ENCODE measurements at places on chromosomes 2 and 18.

DNA sequence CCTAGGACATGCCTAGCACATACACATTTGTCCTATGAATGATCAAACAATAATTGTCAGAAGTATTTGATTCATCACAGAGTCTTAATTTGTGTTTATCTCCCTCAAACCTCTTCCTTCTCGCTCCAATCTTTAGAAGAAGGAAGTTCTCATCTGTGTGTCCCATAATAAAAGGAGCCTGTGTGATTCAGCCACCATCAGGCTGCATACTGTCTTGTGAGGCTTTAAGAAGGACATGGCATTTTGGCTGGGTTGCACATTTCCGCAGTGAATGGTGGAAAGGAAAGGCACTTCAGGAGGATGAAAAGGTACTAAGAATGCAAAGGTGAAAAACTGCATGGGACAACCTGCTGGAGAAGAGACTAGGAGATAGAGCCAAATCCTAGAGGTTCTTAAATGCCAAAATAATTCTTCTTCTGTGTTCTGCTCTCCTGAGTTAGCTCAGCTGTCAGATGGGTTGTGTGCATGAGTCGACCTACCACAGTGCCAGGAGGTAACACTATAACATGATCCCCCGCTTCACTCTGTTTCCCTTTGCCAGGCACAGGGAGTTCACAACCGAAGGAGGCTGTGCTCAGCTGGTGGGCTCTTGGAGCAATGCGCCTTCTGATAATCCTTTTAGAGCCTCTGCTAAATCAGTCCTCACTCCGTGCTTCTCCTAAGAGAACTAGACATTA lies 120.1 kb downstream of the IRS1 start:
- DNase-seq: no peak

- no peak for DNase-seq
These were observed 30.0 kb upstream of the RAB1A start for GRCh38 chr2:65159906-65160305.

- DNase-seq: no peak
These were observed 725 bp upstream of the LAMA3 start for GRCh38 chr18:23688528-23688927.

DNA sequence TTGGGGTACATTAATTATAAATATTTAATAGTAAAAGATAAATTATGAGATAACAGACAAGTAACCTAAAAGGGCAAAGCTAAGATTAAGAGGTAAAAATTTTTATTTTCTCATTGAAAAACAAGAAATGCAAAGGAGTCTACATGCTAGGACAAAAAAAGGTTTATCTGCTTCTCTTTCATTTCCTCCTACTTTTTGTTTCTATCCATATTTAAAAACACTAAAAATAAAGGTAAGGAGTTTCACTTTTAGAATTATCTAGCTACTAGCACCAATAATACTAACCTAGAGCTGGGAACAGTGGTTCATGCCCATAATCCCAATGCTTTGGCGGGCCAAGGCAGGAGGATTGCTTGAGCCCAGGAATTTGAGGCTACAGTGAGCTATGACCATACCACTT lies 1551.7 kb upstream of the SLC39A10 start:
- no peak for DNase-seq

DNA sequence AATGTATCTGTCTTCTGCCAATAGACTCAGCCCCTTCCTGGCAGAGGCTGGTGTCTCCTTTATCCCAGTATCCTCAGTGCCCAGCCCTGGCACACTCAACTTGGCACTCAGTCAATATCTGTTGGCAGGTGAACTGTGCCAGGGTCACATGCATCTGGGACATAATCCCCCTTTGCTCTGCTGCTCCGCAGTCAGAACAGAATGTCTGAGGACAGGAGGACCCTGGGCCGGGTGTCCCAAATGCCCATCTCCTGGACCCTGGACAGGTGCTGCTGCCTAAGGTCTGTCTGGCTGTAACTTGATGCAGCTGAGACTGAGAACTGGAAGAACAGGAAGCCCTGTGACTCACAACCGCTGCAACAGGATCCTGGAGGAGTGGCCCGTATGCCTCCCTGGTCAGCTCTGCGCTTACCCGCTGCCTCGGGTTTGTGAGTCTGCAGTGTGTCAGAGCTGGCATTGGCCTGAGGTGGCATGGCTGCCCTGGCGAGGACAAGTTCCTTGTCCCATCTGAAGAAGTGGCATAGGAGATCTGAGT lies 11.4 kb downstream of the HK2 start:
- peak; percentile 38 for DNase-seq

DNA sequence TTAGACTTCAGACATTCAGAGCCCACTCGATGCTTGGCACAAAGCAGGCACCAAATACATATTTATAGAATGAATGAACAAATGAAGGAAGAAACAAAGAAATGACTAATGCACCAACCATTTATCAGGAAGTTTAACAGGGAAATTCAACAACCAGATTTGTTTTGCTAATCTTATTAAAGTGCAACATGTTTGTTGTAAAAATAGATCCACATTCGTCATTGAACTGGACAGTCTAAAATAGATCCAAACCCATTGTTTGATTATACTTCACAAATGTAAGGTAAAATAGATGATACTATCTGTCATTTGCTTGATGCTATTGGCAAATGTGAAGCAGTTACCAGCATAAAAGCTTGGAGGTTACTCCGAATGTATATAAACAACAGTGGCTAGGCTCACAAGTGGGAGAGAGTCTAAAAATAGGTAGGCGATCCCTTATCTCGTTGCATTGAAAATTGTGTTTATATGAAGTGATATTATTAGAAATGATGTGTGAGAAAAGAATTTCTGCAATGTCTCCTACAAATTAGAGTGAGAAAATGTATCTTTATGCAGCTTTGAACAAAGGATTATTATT lies 246.2 kb downstream of the NEDD4L start:
- DNase-seq: no peak

DNA sequence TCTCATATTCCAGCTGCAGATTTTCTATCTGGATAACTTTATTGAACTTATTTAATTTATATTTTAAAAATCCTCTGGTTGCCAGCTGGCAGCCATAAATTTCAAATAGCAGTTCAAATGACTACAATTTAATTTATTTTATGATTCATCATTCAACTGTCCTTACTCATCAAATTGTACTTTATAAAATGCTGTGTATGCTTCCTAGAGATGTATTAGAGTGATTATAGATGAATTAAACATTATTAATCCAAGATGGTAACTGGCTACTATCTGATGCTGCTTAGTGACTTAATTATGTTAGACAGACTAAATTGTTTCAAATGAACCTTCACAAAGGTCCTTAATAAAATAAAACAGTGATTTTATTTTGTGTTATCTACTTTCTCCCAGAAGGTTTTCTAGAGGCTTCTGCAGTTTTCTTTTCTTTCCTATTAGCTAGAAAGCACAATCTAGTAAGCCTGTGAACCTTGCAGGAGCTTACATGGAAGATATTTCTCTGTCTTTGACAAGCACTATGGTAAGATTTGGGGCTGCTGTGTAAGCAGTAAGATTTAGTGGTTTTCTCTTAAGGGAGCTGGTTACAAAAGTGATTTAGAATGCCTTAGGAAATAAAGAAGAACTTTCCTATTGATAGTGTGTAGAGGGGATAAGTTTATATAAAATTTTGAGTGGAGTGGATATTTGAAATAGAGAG lies 322.3 kb downstream of the FSIP2 start:
- no peak for DNase-seq

DNA sequence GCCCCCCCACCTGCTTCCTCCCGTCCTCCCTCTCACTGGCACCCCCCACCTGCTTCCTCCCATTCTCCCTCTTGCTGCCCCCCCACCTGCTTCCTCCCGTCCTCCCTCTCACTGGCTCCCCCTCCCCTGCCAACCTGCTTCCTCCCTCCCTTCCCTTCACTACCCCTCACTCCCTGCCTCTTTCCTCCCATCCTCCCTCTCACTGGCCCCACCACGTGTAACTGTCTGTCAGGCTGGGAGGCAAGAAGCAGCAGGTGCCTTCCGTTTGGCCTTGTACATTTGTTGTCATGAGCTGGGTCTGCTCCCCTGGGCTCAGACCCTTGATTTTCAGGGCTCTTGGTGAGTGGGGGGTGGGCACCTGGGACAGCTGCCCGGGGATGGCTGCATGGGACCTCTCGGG lies 19.1 kb downstream of the RTP5 start:
- DNase-seq: no peak

DNA sequence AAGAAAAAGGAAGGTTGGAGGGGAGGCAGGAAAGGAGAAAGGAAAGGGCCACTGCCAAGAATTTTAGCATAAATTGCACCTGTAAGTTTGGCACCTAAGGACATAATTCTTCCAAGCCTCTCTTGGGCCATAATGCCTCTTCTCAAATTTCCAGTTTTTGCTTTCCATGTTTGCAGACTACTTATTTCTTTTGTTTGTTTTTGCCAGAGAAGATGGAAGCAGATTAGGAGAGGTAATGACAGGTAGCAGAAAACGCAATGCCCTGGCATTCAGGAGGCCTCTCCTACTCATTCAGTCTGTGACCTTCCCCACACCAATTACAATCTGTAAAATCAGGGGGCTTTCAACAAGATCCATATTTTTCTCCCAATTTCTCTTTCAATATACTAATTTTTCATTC lies 56.8 kb downstream of the MRPL33 start:
- no peak for DNase-seq

GRCh38 chr2:144989579-144990270 lies 469.8 kb upstream of the ZEB2 start:
- no peak for DNase-seq

GRCh38 chr2:11505652-11506610 lies 27.9 kb upstream of the GREB1 start:
- no peak for DNase-seq

GRCh38 chr2:48779019-48779716 lies 23.6 kb upstream of the LHCGR start:
- no peak for DNase-seq

DNA sequence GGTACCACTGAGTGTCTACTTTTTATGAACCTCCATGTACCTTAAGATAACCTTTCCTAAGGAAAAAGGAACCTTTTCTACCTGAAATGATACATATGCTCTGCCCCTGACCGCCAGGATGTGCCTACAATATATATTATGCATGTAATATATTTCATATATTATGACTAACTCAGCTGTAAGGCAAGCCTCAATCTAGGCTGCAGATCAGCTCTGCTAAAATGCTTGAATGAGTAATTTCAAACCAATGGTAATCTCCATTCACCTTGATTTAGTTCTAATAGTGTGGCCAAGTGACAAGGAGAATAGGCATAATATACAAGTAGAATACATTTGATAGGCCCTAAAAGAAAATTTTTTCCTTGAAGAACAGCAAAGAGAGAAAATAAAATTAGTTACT lies 101.8 kb downstream of the DPP4 start:
- DNase-seq: no peak

DNA sequence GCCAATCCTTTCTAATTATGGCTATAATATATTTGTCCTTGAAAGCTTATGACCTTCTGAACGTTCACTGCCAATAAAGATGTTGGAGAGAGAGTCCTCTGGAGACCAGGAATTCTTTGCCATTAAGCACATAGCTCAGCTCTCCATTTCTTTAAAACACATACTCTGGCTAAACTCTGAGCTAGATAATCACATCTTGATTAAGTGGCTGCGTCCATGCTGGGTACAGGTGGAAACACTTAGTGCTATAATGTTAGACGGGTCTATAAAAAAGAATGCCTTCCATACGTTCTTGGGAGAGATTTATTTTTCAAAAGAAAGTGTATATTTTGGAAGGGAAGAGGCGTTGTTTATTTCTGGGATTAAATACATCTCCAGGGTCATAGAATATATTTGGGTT lies 314.5 kb downstream of the LPIN1 start:
- DNase-seq: no peak

GRCh38 chr2:190627448-190628412 lies 21.2 kb upstream of the NAB1 start:
- no peak for DNase-seq

GRCh38 chr18:31497836-31498573 lies at the start of gene DSG2:
Gene DSG2, plus strand, starts transcription at chr18:31498177. Its CDS starts 75 bp downstream, at chr18:31498252.
- DNase-seq: no peak

DNA sequence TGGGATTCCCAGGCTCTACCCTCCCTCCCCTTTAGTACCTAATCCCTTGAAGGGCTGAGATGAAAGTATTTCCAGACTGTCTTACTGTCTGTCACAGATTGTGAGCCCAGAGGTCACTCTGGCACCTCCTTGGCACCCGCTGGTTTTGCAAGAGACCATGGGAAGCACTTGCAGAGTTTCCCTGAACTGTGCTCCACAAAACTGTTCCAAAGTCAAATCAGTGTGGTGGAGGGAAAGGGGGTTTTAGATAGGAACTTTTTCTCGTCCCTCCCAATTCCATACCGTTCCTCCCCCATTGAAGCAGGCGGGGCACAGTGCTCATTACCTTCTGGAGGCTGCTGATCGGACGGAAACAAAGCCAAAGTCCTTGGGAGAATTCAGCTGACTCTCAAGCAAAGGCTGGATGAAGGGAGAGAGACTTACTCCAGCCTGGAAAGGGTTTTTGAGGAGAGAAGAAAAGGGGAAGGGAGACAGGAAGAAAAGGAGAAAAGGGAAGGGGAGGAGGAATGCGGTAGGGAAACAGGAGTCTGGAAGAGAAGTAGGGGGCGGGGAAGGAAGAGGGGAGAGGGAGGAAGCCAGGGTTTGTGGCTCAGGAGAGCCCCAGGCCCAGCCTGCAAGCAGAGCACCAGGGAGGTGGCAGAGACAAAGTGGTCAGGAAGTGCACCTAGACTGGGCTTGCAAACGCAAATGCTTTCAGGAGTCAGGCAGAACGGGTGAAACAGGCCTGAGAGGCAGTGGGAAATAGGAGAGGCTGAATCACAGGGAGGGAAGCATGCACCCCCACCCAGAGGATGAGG lies 88.4 kb upstream of the SP3 start:
- no peak for DNase-seq

DNA sequence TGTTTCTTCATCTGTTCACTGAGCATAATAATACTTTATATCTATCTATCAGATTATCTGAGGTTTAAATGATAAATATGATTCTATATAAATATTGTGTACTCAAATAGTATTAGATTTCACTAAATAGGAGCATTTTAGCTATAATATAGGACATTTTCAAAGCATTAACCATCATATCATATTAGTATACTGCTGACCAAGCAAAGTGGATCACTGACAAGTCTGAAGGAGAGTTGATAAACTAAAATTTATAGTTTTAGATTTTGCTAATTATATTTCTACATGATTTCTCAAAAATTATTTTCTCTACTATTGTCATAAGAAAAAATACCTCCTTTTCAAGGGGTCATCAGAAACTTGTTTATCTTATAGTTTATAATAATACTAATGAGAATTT lies 937.8 kb upstream of the LRATD1 start:
- no peak for DNase-seq

DNA sequence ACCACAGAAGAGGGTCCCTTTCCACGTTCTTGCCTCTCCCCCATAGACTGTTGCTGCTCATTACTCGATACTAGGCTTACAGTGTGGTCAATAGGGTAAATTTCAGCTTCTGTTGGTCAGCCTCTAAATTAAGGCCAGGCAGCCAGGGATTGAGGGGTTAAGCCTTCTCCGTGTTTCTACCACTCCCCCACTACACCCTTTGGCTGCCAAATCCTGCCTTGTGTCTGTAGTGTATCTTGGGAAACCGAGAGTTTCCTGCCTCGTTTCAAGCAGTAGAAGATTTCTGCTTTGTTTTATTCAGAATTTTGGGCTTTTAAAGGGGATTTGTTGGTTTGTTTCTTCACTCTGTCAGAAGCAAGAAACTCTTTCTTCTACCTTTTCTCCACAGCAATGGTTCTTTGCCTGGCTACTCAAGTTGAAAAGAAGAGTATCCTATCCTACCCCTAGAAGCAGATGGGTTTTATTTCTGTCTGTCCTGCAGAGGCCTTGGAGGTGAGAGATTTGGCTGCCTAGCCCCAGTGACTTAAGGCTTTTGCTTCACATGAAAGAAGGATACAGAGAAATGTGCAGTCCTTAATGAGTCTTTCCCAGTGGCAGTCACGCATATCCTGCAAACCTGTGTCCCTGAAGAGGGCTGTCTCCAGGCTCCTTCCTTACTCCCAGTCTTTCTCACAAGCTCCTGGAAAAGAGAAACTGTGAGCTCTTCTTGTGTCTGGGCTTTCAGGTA lies 261.5 kb upstream of the TANK start:
- no peak for DNase-seq
